DMS79 treated with DMSO at 0.1 percent for 48 hours (cell line): ENCODE measurements at places on chromosomes 5 and 9.

- DNase-seq = peak; percentile 35
Measured at GRCh38 chr5:154143211-154143641, 47.3 kb upstream of the GALNT10 start.

GRCh38 chr9:127214421-127215267, 49.9 kb upstream of the GARNL3 start:
- peak; percentile 65 for DNase-seq

DNA sequence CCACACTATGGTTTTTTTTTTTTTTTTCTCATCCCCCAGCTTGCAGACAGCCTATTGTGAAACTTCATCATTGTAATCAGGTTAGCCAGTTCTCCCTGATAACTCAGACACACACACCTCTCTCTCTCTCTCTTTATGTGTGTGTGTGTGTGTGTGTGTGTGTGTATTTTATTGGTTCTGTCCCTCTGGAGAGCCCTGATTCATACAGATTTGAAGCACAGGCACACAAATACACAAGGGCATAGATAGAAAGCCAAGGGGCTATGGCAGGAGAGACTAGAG, 20.6 kb upstream of the VCAN start:
- DNase-seq = no peak

DNA sequence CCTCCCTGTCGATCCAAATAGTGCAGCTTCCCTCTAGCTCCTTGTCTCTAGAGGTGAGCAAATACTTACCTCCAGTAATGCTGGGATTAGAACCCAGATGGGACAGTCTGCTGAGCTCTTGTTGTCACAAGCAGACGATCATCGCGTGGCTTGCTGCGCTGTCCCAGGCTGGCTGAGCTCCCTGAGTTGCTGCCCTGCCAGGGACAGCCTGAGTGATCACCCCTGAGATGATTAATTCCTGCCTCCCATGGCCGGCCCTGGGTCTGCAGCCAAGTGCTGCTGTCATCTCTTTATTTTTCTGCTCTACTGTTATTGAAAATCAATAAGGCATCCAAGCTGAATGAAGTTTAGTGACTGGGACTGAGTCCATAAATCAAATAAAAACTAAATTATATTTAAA, 94.0 kb upstream of the ALDH1B1 start:
- DNase-seq = no peak

- DNase-seq = no peak
Measured at GRCh38 chr9:18606281-18606680, 132.3 kb downstream of the ADAMTSL1 start.

- DNase-seq = no peak
Measured at GRCh38 chr9:124278054-124278540, 20.3 kb downstream of the NEK6 start.

GRCh38 chr5:73783828-73784227, 157.8 kb downstream of the ARHGEF28 start:
- DNase-seq = peak; percentile 25

DNA sequence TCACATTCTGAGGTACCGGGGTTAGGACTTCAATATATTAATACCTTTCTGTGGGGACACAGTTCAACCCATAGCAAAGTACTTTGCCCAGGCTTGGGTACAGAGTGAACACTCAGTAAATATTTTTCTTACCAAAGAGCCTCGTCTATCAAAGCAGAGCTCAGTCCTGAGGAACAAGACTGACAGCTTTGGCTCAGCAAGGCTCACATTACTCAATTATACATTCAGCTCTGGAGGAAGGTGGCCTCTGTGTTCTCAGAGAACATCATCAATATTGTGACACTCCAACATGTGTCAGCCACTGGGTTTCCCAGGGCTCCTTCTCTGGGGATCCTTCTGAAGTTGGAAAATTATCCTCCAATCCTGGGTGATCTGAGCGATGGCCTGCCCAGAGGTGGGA, 186.4 kb downstream of the NMUR2 start:
- no peak for DNase-seq
